Aorta (tissue), 5 donors: ENCODE measurements at places on chromosomes 7 and 10.
A peak's percentile ranks its signal among the peaks of the same experiment; 100 is the strongest.

DNA sequence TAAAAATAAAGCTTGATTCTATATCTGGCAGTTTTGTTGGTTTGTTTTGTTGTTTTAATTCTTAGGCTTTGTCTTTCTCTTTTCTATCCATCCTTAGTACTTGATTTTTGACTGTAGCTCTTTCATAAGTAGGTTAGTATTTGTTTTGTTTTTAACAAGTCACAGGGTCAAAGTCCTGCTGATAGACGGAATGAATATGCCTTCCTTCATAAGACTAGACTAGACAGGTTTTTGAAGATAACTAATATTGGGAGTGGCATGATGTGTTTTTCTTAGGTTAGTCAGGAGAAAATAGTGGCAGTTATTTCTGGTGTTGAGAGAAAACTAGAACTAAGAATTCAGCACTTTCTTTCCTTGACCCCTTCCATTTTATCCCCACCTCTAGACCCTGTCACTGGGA is 50.4 kb downstream of the CASD1 start:
- DNase-seq, result no peak

DNA sequence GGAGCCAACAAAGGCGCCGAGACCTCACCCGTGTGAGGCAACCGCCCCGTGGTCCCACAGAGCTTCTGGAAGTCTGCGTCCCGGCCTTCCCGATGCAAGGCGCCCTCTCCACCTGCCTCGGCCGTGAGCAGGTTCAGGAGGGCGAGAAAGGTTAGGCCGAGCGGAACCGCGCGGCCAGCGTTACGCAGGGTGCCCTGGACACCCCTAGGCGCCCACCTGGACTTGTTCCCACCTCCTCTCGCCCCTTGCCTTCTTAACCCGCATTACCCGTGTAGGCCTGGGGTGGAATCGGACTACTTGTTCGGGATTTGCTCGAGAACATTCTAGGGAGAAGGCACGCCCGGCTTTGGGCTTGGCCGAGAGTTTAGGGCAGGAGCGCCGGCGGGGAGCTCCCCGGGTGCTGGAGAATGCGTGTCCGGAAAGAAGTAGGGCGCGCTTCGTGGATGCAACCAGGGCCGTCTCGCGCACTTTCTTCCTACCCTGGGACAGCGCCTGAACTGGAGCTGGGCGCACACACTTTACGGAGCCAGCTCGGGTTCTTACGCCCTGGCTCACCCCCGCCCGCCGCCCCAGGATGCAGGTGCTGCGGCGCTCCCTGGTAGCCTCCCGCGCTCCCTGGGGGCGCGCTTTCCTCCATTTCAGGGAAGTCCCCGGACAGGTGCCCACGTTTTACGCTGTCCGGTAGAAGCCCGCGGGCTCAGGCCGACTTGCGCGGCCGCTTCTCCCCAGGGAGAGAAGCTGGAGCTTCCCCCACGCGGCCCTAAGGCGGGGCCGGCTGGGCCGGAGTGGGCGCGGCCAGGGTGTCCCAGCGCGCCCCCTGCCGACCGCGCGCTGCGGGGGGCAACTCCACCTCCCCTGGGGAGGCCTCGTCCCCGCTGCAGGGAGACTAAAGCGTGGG is 74.5 kb downstream of the INSIG1 start:
- peak; percentile 39 for DNase-seq

DNA sequence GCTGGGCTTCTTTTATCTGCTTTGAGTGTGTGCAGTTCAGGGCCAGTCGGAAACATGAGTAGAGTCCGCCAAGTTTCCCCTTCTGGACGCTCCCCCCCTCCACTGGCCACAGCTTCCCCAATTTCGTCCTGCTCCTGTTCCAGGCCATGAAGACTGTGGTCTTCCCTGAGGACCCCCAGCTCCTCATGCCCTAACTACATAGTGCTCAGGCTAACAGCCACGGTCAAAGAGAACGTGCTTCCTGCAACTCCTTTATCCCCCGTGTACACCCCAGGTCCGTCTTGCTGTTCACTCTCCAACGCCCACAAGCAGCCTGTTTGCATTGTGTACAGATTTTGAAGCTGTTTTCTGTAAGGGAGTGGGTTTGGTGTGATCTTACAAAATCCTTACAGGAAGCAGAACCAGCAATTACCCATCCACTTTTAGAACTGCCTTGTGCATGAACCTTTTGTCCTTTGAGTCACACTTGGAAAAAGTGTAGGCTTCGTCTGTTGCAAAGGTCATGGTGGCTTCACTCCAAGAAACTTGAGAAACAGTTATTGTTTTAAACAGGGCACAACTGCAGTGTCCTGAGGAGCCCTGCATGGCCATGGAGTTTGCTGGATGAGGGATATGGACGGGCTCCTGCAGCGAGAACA is 77.0 kb upstream of the FAM20C start:
- peak; percentile 79 for DNase-seq

DNA sequence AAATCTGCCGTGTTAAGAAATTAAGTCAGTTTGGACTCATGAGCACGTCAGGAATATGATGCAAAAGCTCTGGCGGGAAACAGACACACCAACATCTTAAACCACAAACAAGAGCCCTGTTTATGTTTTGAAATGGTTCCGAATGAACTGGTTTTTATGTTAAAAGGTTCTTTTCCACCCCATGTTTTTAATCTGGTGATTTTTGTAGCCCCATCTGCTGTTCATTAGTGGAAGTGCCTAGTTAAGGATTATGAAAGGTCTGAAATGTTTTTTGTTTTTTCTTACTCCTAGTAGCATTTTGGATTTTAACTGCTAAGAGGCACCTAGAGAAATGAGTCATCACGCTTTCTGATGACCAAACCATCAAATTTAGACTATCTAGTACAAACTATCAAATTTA is 404.1 kb upstream of the MKI67 start:
- DNase-seq, result no peak

DNA sequence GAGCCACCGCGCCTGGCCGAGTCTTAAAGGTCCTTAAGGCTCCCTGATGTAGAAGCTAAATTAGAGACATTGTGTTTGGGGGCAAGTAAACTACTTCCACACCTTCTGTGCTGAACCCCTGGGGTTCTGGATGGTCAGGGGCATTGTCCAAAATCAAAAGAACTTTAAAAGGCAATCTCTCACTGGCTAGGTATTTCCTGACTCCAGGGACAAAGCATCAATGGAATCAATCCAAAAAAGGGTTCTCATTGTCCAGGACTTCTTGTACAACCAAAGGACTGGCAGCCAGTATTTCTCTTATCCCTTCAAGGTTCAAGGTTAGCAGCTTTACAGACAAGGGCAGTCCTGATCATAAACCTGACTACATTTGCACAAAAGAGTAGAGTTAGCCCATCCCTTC is 24.0 kb downstream of the SRPK2 start:
- DNase-seq, result no peak

DNA sequence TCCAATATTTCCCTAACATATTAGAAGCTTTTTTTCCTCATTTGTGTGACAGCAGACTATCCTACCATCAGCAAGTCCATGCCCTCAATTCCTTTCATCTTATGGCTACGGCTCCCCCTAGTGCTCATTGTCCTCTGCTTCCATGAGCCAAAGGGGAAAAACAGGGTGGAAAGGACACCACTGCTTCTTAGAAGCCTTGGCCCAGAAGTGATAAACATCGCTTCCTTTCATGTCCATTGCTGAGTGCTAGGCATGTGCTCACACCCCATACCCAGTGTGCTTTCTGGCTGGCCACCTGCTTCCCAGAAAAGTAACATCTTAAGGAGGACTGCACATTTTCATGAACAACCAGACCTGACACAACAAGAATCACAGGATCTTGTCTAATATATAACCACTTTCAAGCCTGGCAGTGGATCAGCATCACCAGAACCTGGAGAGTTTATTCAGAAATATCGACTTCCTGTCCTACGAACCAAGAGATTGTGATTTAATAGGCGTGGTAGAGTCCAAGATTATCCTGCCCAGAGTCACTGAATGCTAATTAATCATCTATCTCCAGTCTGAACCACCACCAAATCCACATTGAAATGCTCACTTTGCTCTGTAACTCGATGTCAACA is 650.5 kb upstream of the SORCS1 start:
- DNase-seq, result no peak

GRCh38 chr10:100654782-100655325 is 90.5 kb upstream of the PAX2 start:
- DNase-seq, result no peak

- no peak for DNase-seq
These were observed 11.5 kb upstream of the OGA start for GRCh38 chr10:101829561-101830315.
